ENCODE measurements at places on chromosomes 11 and 22.

- no peak for DNase-seq
These were observed 769 bp upstream of the CDC42EP1 start for GRCh38 chr22:37559521-37559900.

- DNase-seq = no peak
These were observed 288.0 kb downstream of the SBF2 start for GRCh38 chr11:10005955-10006525.

- DNase-seq = no peak
These were observed 39.3 kb upstream of the ZC3H12C start for GRCh38 chr11:110053848-110054414.

GRCh38 chr11:6452219-6452618 is 11.4 kb upstream of the HPX start:
- DNase-seq = no peak

Data from central memory CD4-positive, alpha-beta T cell (primary cell).